Cortex of kidney (tissue), 1 donor: ENCODE measurements at places on chromosomes 4 and X.

DNA sequence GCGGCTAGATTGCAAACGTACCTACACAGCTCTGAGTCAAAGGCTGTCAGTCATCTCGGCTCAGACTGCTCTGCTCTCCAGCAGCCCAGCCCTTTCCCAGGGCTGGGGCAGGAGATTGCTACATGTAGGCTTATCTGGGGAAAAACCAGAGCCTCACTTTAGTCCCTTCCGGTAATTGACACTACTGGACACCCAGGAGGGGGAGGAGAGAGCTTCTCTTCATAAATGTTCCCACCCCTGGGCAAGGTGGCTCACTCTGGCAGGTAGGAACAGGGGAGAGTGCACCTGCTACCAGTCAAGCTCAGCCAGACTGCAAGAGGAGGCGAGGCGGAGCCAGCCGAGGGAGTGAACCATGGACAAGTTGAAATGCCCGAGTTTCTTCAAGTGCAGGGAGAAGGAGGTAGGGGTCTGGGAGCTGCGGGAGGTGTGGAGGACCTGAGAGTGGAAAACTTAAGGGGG, at the start of gene SLC6A14:
TSS of gene SLC6A14 (plus strand) at position 249 of the 459 bp plus-strand sequence. CDS start at position 353, 104 bp downstream.
- no peak for DNase-seq

DNA sequence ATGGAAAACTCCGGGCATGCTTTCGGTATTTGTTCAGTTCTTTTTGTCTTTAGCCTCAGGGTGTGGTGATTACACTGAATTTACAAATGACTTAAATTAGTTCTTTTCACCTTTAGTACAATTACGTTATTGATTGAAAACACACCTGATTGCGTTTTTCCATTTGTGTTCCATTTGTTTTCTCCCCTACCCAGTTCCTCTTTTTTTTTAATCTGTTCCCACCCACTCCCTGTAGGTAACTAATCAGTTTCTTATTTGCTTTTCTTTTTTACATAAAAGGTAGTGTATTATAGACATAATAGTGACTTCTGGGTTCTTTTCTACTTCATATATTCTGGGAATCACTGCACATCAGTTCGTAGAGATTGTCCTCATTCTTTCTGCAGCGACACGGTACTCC, 53.4 kb downstream of the TNIP2 start:
- no peak for DNase-seq

GRCh38 chr4:120723105-120723504, 199.4 kb downstream of the PRDM5 start:
- DNase-seq = no peak

GRCh38 chrX:27555514-27555913, 34.6 kb upstream of the DCAF8L2 start:
- DNase-seq = no peak

GRCh38 chr4:48602763-48603162, 112.7 kb downstream of the ZAR1 start:
- DNase-seq = no peak

GRCh38 chrX:154486052-154486395, 391 bp downstream of the UBL4A start:
- DNase-seq = no peak

- DNase-seq = no peak
These were observed 21.9 kb downstream of the CCKAR start for GRCh38 chr4:26468283-26468949.

GRCh38 chr4:71470524-71470923, 131.7 kb downstream of the SLC4A4 start:
- DNase-seq = no peak

GRCh38 chr4:131408102-131408501, 1741.0 kb upstream of the PCDH10 start:
- DNase-seq = no peak

- DNase-seq = no peak
These were observed 229.3 kb downstream of the ANKRD50 start for GRCh38 chr4:124483048-124483906.

DNA sequence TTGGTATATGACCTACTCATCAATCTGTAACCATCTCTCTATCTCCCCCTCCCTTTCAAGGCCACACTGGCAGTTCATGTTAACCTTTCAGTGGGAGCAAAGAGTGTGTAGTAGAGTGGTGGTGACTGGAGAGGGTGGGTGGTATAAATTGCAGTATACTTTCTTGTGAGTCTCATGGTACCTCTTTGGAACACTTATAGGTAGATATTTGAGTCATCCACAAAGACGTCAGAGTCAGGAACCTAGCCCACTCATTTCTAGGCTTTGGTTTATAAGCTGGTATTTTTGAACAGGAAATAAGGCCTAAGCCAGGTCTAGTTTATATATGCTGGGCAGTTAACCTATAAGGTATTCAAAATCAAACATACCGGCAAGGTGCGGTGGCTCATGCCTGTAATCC, 36.3 kb downstream of the RLIM start:
- DNase-seq = no peak

DNA sequence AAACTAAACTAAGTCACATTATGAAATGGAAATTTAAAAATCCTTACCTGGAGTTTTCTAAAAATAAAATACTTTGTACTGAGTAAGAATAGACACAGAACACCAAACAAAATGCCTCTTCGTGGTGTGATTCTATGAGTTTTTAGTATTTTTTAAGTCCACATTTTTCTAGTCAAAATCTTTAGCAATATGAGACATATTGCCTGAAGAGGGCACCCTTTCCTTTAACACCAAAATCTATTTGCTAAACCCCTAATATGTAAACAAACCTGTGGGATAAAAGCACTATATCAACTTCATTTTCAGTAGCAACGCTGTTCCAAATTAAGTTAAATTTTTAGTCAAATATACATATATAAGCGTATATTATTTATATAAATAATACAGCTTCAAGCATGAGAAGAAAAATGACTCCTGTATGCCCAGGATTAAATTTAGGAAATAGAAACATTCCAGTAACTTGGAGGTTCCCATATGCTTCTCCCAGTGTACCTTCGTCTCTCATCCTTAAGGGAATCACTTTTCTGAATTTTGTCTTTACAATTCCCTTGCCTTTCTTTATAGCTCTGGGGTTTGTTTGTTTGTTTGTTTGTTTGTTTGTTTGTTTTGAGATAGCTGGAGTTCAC, 23.0 kb upstream of the PGM2 start:
- DNase-seq = no peak

DNA sequence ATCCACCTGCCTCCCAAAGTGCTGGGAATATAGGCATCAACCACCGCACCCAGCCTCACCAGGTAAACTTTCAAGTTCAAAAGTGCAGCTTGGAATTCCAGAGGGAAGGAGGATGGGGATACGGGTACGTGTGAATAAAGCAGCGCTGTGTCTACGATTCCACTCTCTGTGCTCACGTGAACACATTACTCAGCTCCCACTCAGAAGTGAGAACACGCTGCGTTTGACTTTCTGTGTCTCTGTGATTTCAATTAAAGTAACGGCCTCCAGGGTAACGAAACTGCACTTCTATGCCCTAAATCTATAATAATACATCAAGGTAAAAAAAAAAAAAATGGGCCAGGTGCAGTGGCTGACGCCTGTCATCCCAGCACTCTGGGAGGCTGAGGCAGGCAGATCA, 8.4 kb upstream of the ASMT start:
- no peak for DNase-seq

GRCh38 chrX:30302956-30303355, 6.2 kb downstream of the NR0B1 start:
- DNase-seq = no peak

- no peak for DNase-seq
These were observed 41.2 kb upstream of the ZMAT1 start for GRCh38 chrX:101973066-101973465.

DNA sequence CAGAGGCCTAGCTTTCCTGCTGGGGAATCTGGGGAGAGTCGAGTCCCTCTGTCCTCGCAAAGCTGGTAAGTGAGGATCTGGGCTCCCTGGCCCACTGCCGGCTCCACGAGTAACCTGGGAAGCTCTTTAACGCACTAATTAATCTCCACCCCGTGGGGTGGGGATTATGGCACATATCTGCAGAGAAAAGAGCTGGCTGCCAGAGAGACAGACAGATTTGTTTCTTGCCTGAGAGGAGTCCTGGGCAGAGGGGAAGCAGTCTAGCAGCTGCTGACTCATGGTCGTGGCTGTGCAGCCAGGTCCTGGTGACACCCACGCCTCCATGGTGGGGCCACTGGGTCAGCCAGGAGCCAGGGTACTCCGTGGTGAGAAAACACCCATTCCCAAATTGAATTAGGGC, 14.0 kb downstream of the SORCS2 start:
- no peak for DNase-seq

GRCh38 chr4:81307991-81308390, 93.0 kb upstream of the PRKG2 start:
- no peak for DNase-seq

DNA sequence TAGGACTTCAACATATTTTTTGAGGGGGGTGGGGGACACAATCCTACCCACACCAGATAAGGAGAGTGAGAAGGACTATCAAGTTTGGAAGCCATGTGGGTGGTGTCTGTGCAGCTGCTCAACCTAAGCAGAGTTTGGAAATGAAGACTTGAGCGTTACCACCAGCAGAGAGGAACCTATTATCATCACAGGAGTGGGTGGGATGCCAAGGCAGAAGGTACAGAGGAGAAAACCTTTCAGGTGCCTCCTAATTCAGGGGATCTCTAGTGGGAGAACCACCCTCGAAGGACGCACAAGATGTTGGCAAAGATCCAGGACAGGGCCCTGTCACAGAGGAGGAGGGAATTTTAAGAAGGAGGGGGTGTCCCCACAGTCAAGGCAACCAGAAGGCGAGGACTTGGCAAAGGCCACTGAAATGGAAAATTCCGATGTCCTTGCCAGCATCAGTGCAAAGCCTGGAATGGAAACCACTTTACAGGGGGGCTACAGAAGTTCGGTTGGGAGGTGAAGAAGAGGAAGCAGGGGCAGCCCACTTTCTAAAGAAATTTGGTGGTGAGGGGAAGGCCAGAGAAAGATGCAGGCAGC, 8.4 kb upstream of the GPM6B start:
- no peak for DNase-seq

- DNase-seq = no peak
These were observed 25.3 kb downstream of the GPM6B start for GRCh38 chrX:13791559-13791958.

DNA sequence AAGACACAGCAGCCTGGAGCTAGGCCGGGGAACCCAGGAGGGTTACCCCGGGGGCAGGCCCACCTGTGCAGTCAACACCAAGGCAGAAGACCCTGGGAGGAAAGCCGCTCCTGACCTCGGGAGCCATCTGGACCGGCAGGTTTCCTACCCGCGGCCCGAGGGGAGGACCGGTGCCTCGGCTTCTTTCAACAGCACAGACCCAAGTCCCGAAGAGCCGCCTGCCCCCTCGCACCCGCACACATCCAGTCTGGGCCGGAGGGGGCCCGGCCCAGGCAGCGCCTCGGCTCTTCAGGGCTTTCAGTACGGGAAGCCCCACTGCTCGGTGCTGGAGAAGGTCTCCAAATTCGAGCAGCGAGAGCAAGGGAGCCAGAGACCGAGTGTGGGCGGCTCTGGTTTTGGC, 157.8 kb downstream of the SOWAHB start:
- DNase-seq = no peak

DNA sequence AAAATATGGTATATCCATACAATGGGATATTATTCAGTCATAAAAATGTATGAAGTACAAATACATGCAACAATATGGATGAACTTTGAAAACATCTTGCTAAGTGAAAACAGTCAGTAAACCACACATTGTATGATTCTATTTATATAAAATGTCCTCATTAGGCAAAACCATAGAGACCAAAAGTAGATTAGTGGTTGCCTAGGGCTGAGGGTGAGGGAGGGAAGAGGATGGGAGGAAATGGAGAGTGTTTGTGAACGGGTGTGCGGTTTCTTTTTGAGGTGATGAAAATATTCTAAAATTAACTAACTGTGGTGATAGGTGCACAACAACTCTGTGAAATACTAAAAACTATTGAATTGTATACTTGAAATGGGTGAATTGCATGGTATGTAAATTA, 29.6 kb downstream of the TEX11 start:
- DNase-seq = no peak

- DNase-seq = no peak
These were observed 5.5 kb downstream of the ZNF827 start for GRCh38 chr4:145933134-145933533.

GRCh38 chrX:275476-275966, 5.7 kb upstream of the PLCXD1 start:
- DNase-seq = no peak

GRCh38 chr4:153347117-153347516, 2.6 kb downstream of the MND1 start:
- DNase-seq = no peak

DNA sequence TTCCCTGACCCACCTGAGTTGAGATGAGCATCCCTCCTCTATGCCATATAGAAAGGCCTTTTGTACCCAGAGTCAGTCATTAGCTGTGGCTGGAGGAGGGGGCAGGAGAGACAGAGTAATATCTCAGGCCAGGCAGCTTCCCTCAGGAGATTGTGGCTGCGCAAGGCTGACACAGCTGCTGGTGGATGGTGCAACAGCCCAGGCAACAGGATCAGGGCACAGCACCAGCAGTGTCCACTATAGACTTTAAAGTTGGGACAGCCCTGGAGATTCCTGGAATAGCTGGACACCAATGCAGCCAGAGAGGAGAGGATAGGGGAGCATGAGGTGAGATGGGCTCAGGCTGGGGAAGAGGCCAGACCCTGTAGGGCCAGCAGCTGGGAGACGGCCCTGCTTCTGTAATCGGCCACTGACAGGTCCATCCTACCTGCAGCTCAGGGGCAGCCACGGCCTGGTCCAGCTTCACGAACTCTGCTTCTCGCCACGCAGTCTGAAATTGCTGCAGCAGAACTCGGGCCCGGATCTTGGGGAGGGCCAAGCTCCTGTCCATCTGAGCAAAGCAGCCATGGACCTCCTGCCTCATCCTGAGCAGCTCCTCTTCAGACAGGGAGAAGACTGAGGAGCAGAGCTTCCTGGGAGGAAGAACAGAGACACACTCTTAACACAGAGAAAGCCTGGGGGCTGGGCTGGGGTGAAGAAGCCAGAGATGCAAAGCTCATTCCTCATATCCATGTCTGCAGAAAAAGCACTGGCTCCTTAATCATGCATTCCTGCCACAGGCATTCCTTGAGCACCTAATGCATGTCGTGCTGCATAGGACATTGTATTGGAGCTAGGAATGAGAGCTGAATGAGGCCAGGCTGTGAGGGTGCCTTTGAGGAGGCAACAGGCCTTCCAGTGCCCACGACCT, 90.1 kb downstream of the EVC2 start:
- no peak for DNase-seq

DNA sequence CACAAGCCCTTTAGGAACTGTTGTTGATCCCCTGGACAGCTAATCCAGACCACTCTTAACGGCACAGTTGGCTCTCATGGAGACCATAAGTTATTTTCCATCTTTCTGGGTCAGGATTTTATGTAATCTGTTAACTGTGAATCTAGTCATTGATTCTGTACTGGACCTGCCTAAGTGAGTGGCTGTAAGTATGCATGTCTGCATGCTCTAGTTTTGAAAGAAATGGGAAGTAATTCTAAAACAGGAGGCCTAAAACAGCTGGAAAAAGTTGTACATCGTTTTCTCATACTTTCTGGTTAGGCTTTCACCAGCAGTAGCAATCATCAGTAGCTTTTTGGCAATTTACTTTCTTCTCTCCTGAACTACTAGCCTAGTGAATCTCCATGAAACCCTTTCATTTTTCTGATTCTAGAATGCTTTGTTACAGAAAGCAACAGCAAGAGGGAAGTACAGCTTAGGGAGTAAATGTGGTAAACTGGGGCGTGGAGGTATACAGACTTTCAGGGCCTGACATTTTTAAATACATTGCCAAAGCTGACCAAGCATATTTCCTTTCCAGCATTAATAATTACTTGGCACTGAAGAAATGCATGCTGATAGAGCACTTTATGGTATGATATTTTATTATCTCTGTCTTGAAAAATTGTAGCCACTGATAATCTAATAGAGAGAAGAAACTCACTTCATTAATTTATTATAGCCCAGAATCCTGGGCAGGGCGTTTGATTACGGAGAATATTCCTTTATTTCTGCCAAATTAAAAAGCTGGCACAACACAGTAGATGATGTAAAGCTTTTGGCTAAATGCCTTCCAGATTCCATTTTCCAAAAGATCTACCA, 202.7 kb downstream of the BANK1 start:
- no peak for DNase-seq
